Ammon's horn (tissue), 1 donor: ENCODE measurements at places on chromosomes 5 and 9.

- DNase-seq = no peak
Measured at GRCh38 chr5:40401284-40402006, 278.3 kb upstream of the PTGER4 start.

DNA sequence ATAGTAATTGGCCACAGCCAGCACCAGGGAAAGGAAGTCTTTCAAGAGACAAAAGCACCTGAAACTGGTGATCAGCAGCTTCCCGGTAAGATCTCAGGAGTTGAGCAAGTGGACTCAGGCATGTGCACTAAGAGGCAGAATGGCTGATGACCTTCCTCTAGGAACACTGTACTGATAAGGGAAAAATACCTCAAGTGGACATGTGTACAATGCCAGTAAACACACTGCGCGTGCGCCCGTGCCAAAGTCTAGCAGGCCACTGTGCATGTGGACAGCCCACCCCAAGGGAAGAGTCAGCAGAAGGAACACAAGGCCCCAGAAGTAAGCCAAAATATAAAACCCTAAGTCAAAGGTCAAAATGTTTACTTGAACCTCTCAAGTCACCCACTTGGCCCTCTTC lies 423.0 kb downstream of the TUSC1 start:
- no peak for DNase-seq

DNA sequence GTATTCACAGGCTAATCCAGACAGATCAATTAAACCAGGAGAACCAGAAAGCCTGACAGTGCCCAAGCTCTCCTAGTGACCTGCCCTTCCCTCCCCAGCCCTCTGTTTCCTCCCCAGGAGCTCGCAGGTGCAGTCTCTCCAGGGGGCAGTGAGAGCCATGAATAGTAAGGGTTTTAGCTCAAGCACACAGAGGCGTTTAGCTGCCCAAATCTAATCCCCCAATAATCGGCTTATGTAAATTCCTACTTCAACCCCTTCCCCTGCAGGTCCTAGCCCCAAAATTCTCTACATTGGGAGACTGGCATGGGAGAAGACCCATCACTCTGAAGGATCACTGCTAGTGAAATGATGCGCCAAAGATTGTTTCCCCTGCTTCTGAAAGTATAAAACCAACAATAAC lies 10.5 kb upstream of the TAL2 start:
- DNase-seq = no peak

DNA sequence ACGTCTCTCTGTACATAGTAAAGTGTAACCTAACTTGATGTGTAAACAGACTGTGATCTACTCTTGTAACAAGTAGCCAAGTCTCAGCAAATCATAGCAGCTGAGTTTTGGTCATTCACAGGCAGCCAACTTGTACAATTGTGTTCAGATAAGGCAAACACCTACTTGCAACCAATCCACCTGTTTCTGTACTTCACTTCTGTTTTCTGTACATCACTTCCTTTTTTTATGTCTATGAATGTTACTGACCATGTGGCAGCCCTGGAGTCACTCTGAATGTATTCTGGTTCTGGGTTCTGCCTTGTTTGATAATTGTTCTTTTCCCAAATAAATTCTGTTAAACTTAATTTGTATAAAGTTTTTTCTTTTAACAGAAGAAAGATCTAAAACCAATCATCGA lies 26.0 kb downstream of the RLN2 start:
- DNase-seq = no peak

DNA sequence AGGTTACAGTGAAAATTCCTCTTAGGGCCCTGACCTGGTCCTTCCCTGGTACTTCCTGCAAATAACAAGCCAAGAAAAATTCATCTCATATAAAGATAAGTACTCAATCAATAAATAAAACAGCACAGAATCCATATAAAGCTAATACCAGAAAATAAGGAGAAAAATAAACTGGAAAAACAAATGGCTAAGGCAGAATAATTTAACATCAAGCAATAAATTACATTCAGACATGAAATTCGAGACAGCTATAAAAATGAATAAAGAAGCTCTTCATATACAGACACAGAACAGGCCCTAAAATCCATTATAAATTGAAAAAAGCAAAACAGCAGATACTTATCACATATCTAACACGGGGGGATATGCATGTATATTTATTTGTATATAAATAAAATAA lies 99.2 kb downstream of the DTWD2 start:
- DNase-seq = no peak

DNA sequence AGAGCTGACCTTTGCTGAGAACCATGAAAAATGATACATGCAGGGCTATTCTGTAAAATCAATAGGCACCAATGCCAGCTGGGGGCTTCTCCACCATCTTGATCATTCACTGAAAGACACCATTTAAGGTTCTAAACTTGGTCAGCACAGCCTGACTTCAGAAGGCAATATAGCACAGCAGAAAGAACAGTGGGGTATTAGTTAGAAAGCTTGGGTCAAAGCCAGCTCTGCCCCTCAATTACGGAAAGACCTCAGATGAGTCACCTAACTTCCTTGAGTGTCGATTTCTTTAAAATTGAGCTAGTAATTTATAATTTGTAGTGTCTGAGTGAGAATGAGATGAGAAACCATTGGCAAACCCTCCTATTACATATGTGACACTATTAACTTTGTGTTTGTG lies 3.4 kb downstream of the TNC start:
- DNase-seq = no peak

- no peak for DNase-seq
Measured at GRCh38 chr9:136308702-136309053, 4.8 kb upstream of the CCDC187 start.

GRCh38 chr9:133716564-133717112 lies 21.5 kb downstream of the SARDH start:
- DNase-seq = no peak

DNA sequence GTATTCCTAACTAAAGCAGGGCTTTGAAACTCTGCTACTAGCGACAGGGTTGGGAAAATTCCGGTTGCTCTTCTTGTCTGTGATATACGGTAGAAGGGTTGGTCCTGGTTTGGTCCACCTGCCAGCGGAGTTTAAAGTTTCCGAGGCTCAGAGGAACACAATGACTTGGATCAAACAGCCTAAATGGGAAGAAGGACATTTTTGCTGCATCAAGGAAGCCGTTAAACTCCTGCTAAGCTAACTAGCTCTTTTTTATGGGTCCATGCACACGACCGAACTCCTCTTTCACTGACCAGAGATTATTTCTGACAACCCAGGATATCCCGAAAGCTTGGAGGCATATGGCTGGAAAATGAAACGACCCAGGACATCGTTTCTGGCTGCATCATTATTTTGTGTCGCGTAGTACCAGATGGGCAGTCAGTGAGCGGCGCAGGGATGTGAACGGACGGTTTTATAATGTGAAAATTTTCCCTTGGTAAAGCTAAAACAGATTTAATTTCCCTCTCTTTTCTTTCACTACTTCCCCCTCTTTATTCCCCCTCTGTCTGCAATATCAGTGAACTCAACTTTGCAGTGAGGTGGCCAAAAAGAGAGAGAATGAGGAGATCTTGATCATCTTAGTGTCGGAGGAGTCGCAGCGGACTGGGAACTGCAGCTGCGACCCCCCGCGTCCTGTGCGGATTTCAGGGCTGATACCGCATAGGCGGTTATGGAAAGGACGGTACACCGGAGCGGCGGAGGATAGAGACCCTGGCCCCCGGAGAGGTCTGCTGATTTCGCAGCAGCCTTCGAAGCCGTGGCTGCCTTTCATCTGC lies at the start of gene LURAP1L:
Gene LURAP1L, plus strand, starts transcription at position 160 of the 818 bp plus-strand sequence. CDS start 696 bp downstream, outside the sequence.
- peak; percentile 78 for DNase-seq

GRCh38 chr9:114725930-114726329 lies 43.9 kb upstream of the TEX48 start:
- no peak for DNase-seq

DNA sequence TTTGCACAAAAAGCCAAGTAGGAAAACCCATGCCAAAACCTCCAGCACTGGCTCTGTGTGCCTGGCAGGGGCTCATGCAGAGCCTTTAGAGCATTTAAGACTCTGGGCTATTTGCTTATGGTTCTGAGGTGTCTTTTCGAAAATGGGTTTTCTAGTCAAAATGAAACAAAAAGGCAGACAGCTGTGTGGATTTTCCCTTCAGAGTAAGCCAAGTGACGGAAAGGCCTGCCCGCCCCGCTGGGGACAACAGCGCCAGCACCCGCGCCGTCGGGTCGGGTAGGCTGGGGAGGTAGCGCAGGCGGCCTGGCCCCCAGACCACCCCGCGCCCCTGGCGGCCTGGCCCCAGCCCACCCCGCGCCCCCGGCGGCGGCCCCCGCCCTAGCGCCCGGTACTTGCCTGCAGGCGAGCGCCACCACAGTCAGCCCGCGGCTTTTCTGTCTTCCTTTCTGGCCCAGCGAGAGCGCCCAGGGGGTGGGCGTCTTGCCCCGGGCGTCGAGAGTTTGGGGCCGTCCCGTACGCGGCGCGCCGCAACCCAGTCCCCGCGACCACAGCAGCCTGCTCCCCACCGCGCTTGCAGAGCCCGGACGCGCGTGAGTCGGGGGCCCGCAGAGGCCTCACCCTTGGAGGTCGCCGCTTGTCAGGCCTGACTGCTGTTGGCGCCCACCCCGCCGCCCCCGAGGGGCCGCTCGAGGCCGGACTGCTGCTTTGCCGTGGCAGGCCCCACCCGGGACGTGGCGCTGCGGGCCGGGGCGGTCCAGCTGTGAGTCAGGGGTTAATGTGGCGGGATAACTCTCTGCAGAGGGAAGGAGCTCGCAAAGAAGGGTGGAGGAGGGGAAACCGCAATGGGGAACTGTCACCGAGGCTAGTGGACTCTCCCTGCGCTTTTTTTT lies at the start of gene TICAM2:
Gene TICAM2, minus strand, starts transcription at position 779 of the 890 bp plus-strand sequence. CDS start 21,223 bp downstream, outside the sequence.
- peak; percentile 73 for DNase-seq

GRCh38 chr9:111886983-111887718 lies 9.5 kb upstream of the UGCG start:
- DNase-seq = no peak

DNA sequence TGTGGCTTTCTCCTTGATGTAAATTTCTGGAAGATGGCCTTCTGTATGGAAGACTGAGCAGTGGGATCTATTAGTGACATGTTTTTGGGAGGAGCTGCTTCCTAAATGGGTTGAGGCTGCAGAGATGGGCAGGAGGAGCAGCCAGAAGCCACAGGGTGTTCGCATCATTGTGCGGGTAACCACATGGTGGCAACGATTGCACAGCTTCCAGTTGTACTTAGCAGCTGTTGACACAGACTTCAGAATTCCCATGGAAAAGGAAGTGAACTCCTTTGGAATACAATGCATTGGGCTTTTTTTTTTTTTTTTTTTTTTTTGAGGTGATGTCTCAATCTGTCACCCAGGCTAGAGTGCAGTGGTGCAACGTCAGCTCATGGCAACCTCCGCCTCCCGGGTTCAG lies 297.3 kb downstream of the NR3C1 start:
- peak; percentile 56 for DNase-seq

GRCh38 chr5:144276034-144276822 lies 105.6 kb downstream of the KCTD16 start:
- DNase-seq = no peak

- DNase-seq = no peak
Measured at GRCh38 chr9:36739373-36740116, 166.8 kb downstream of the MELK start.

DNA sequence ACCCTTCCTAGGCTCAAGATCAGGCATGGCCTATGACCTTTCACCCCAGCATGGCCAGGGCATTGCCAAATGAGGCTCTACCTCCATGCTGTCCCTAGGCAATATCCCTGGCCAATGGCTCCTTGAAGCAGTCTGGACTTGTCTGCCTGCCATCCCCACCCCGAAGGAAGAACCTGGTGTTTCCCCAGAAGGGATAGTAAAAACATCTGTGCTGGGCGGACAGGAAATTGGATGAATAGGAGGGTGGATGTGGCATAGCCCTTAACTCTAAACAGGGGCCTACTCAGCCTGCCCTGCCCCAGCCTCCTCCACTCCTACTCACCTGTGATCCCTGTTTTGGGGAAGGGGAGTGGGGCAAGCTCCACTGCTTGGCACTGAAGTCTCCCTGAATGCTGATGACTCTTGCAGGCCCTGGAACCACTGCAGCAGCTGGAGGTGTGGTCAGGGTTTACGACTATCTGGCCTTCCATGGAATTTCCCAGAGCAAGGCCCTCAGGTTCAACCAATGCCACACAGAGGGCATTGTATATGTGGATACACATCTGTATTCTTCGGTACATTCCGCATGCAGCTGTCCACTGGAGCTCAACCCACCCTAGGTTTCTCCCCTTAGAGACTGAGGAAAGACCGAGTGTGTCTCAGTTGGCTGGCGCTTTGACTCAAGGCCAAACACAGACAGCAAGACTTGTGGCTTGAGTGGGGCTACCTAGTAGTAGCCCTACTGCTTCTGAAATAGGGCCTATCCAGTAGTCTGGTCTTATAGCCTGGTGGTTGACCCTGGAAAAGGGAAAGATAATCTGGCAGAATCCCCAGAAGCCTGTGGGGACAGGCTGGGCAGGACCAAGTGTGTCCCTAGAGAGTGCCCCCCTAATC lies 6.4 kb upstream of the P4HA2 start:
- no peak for DNase-seq

GRCh38 chr5:88094403-88094802 lies 174.2 kb downstream of the TMEM161B start:
- peak; percentile 8 for DNase-seq

DNA sequence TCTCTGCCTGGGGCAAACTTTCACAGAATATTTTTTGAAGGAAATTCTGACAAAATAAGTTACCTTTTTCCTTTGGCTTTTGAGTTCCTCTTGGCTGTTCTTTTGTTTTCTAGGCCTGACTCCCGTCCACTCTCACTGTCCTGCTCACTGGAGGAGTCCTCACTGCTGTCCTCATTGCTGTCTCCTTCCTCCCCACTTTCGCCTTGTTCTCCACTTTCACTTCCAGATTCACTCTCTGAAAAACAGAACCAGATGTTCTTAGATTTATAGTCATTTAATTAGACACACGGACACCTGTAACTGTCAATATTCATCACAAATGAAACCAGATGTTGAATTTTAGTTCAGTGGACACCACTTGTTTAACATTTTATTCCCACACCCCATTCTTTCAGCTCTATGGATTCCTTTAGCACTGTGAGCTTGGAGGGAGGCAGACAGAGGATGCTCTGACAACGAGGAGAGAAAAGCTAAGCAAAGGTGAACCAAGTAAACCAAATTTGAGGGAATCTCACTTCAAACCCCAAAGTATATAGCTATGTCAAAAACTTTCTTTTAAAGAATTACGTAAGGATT lies 180.7 kb downstream of the AP3B1 start:
- peak; percentile 54 for DNase-seq

DNA sequence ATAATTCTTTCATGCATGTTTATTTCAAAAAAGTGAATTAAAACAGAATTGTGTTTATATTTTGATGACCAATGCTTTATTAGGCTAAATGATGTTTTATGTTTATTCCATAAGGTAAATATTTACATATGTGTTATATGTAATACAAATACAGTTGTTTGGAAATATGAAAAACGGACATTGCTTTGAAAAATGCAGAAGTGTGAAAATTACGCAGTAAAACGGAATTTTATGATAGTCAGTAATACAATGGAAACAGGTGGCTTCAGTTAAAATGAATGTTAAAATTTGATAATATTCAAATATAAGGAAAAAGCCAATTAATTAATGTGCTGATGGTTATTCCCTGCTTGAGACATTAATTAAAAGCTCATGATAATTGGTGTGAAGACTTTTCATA lies 1633.8 kb downstream of the MAT2B start:
- no peak for DNase-seq

DNA sequence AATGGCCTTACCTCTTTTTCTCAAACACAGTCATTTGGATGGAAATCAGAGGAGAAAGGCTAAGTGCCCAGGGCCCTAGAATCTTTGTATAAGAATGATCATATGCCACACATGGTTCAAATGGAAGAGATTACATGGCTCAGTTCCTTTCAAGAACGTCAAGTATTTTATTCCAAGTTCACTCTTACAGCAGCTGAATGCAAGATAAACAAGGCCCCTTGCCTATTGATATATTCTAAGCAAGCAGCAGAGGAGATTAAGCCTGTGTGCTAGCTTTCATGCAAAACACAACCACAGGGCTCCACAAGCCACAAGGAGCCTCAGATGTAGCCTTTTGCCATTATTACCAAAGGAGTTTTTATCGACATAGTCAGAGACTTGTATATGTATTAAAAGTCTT lies 55.3 kb upstream of the SLCO6A1 start:
- no peak for DNase-seq
